Lower leg skin (tissue), 4 donors: ENCODE measurements at places on chromosomes 12 and 14. TPM values are rescaled to one million over a fixed set of nuclear protein-coding genes. Genes with fewer than 3 reads are reported as not detected.
A peak's percentile ranks its signal among the peaks of the same experiment; 100 is the strongest.

DNA sequence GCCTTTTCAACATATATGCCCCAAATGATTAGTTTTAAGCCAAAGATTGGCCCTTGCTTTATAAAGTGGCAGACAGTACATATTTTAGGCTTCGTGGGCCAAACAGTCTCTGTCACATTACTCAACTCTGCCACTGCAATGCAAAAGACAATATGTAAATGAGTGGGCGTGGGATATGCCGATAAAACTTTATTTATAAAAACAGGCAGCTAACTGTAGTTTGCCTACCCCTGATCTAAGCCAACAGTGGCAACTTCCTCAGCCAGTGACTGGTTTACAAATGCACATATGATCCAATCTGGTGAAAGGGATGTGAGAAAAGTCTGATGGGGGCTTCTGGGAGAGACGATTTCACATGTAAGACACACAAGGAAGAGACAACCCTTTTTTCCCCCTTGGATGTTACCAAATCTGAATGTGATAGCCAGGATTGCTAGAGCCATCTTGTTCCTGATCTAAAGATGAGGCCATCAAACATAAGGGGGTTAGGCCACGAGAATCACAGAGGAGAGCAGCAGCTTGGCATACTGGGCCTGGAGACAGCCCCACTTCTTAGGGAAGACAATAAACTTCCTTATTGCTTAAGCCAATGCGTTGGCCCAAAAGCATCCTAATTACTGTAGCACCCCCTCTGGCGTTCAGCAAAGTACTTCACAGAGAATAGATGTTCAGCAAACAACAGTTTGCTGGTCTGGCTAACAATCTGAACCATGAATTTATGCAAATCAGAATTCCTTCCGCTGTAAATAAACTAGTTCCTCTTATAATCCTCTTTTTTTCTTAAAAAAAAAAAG lies 75.2 kb upstream of the TMCC3 start:
- DNase-seq, result peak; percentile 44

DNA sequence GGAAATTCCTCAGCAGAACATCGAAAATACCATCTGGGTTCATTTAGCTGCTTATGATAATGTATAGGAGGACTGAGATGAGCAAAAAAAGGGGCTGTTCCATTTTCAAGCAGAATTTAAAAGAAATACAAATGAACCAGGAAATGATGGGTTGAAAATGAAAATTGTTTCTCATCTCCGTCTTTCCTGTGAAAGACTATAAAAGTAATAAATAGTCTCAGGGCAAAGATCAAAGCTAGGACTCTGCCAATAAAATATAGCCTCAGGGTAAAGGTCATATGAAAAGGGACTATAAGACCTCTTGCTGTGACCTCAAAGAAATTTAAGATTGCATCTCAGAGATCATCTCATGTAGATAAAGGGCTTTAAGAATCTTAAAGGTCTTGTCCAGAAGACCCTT lies 478.0 kb downstream of the BTG1 start:
- no peak for DNase-seq

DNA sequence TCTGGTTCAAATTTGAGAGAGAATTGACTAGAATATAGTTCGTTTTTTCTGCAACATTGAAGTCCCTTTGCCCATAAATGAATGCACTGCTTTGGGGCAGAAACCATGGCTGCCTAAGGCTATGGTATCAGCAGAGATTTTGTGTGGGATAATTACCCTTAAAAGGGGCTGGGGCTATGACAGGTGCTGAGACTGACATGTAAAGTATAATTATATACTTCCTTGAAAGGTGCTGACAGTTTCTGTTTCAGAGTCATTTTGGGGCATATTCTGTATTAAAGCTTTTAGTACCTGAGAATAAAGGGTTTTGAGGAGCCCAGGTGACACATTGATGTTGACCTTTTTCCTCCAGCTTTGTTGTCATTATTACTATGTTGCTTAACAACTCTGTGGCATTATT lies 150.3 kb upstream of the PTPRQ start:
- DNase-seq, result no peak

DNA sequence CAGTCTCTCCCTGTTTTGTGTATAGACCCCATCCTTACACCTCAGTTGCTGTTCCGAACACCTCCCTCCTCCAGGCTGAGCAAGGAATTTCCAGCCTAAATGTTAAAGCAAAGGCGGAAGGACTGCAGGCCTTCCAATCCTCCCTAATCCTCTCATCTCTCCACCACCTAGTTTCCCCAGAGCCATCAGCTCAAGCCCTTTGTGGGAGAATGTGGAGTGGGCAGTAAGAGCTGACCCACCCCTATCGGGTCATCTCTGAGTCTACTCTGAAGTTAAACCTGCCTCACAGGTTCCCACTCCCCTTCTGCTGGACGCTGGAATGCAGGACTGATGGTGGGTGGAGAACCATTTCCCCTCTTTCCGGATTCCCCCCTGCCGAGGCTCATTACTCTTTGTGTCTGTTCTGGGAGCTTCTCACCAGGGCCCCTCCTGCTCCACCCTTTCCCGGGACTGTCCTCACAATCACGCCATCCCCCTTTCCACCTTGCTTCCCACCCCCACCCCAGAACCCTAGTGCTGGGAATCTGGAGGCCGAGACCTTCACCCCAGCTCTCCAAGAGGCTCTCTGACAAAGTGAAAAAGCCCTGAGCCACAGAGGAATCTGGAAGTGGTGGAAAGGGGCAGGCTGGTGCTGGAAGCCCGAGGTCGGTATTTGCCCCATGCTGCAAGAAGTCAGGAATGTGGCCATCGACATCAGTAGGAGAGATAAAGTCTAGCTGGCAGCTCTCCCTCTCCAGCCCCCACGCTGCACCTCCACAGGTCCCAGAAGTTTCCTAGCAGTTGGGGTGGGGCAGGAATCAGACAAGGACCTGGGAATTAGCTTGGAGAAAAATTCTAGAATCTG lies 3.3 kb upstream of the KRT18 start:
- DNase-seq, result no peak

- DNase-seq, result no peak
Measured at GRCh38 chr12:90036637-90037036, 328.0 kb upstream of the ATP2B1 start.

GRCh38 chr12:3352230-3352629 lies 138.8 kb upstream of the PRMT8 start:
- no peak for DNase-seq

- DNase-seq, result no peak
Measured at GRCh38 chr12:114916541-114916940, 232.6 kb upstream of the TBX3 start.

- DNase-seq, result no peak
Measured at GRCh38 chr12:81095501-81096232, 17.8 kb downstream of the ACSS3 start.

- no peak for DNase-seq
Measured at GRCh38 chr12:94458877-94459727, 565 bp downstream of the CEP83 start.

DNA sequence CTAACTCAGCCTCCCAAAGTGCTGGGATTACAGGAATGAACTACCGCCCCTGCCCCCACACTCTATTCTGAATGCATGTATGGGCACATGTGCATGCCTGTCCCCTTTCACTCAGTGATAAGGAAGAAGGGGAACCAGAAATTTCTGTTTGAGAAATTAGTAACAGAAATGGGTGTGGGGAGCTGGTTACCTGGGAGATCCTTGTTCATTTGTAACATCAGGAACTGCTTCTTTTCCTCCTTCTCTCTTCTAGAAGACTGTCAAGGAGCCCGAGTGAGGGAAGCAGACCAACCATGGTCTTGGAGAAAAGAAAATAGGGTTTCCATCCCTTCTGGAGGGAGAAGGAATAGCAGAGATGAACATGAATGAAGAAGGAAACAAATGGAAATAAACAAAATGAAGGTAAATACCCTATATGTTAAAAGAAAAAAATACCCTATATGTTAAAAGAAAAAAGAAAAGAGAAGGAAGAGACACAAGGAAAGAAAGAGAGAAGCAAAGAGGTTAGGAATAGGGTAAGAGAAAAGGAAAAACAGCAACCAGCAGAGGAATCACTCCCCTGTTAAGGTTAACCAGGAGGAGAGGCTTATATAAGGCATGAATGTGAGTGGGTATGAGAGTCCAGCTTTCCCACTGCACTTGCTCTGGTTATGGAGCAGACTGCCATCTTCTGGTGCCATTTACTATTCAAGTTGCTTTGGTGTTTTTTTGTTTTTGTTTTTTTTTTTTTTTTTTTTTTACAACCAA lies 3.3 kb downstream of the PPP1R3E start:
- DNase-seq, result no peak

DNA sequence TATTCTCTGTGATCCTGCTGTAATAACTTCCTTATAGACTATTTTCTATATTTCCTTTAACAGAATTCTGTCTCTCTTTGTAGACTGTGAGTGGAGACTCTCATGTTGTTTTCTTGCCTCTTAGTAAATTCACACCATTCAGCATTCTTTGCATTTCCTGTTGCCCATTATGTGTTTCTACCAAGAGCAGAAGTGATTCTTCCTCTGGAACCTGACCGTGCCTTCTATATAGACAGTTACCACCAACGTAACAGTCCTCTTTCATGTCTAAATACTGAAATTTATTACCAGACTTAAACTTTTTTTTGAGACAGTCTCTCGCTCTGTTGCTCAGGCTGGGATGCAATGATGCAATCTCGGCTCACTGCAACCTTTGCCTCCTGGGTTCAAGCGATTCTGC lies 31.1 kb downstream of the METAP2 start:
- no peak for DNase-seq

- DNase-seq, result no peak
Measured at GRCh38 chr12:2797721-2798418, 3.1 kb downstream of the FKBP4 start.

- no peak for DNase-seq
Measured at GRCh38 chr14:23550812-23551265, 726 bp downstream of the ZFHX2 start.

- no peak for DNase-seq
Measured at GRCh38 chr14:62053188-62053587, 291.0 kb downstream of the SNAPC1 start.

DNA sequence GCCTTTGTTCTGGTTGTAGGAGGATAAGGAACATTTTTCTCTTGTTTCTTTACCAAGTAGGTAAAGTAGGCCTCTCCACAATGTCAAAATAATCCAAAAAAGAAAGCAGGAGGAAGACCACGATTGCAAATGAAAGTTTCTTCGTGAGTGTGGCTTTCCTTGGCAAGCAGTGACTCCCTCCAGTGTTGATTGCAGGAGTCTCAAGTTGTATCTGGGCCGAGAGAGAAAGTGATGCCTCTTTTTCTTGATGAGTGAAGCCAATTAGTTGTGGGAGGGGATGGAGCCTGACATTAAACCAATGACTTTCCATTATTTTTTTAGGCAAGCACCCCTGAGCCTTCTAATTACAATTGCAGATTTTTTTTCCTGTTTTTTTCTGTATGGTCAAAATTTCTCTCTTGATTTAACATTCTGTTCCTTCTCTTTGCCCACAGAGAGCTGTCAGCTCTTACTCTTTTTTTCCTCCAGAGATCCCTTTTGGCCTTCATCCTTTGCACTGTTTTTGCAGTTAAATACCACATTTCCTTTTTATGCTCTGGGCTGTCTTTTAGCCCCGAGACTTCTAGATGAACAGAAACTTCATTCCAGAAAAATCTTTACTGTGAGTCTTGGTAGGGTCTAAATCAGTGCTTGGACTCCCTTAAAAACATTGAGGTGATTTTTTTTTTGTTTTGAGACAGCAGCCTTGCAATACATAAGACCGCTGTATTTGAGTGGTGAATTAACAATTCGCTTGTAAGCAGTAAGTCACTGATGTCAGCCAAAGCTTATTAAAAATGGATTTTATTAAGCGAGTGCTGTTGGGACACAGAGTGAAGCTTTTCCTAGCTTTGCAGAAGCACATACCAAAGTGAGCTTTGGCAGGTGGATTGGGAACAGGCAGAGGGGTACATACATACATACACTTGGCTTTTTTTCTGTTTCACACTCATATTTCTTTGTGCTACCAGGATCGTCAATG lies 15.8 kb downstream of the FBXW8 start:
- DNase-seq, result no peak

DNA sequence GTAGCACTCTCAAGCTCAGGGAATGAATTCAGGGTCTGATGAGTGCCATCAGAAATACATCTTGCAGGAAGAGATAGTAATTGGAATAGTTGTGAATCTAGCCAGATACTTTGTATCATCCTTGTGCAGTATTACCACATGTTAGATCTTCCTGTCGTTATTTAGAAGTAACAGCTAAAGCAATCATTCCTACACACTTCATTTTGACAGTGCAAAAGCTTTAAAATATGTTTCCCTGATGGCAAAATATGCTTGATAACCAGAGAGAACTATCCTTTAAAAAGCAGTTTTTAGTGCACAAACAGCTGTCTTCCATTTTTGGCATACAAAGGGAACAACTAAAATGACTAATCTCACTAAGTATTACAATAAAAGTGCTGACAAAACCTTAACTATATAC lies 149.5 kb upstream of the SLC38A2 start:
- no peak for DNase-seq

DNA sequence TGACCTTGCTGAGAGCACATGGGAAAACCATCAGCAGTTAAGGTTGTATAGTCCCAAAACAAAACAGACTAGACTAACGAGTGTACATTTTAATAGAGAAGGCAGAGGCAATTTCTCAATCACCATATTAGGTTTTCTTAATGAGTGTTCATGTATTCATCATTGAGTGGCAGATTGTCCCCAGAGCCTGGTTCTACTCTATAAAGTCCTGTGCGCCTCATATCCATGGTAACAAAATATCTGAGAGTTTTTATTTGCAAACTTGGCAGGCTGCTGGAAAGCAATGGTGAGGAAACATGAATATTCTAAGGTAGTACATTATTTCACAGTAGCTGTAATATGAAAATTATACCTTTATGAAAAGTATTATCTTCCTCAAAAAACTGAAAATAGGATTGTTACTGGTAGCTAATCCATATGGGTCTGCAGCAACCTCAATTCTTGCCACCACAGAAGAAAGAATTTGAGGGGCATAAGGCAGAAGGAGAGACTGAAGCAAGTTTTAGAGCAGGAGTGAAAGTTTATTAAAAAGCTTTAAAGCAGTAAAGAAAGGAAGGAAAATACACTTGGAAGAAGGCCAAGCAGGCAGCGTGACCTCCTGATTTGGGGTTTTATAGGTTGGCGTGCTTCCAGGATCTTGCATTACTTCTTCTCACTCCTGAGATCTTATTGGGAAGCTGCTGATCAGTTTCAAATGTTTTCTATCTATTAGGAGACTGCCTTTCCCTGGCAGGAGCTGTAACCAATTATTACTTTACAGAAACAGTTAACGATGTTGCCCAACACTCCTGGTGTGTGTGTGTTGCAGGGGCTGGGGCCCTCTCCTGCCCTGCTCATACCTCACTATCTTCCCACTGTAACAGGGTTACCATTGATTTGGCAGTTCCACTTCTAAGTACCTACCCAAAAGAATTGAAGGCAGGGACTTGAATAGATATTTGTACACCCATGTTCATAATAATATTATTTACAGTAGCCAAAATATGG lies 154.0 kb upstream of the NUDT4 start:
- DNase-seq, result no peak

Gene MANSC1
- 20.2 TPM for total RNA-seq

Gene RFX4
- not detected for total RNA-seq

Gene ADSS1
- 8.3 TPM for total RNA-seq

Gene NANOG
- 0.06 TPM for total RNA-seq
